ENCODE measurements at places on chromosomes 12 and 14.

GRCh38 chr12:105100207-105100985 is 7.1 kb upstream of the WASHC4 start:
- peak; percentile 50 for DNase-seq

GRCh38 chr12:116037941-116038837 is 239.3 kb downstream of the MED13L start:
- DNase-seq, result no peak

DNA sequence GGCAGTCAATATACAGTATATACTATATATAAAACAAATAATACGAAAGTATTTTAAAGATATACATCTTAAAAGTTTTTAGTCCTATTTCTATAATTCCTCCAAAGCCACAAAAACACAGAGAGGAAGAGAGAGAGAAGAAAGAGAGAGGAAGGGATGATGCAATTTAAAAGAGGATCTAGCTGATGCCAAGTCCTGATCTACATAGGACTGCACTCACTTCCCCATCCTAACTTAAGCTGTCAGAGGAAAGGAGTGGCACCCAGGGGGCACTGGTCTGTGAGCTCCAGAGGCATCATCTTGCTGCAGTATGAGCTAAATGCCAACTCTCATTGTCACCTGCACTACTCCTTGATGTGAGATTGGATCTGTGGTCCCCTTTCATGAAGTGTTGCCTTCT is 95.8 kb downstream of the C12orf42 start:
- DNase-seq, result peak; percentile 17

- DNase-seq, result no peak
Measured at GRCh38 chr12:105257321-105257728, 21.4 kb upstream of the APPL2 start.

All from common myeloid progenitor, CD34-positive (primary cell).